Tibial artery (tissue), 4 donors: ENCODE measurements at places on chromosomes 6 and 20.

- no peak for DNase-seq
These were observed 203.6 kb downstream of the GJA1 start for GRCh38 chr6:121639021-121639420.

DNA sequence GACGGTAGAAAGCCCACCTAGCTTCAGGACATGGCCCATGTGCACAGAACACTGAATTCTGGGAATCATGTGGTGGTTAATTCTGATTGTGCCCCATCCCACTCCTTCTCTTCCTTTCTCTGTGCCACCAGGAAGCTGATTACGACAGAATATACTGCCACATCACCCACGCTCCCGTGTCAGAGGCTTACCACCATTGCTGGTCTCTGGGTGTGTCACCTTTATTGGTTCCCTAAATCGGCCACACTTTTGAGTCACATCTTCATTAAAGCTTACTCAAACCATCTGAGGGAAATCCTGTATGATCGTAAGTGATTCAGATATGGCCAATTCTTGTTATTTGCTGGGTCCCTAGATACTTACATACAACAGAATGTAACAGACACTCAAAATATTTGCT is 3.1 kb downstream of the TRMT6 start:
- no peak for DNase-seq

- DNase-seq: no peak
These were observed 319.7 kb upstream of the DEFB115 start for GRCh38 chr20:30937790-30938189.

GRCh38 chr20:63359164-63359934 is 1.8 kb downstream of the CHRNA4 start:
- DNase-seq: no peak

DNA sequence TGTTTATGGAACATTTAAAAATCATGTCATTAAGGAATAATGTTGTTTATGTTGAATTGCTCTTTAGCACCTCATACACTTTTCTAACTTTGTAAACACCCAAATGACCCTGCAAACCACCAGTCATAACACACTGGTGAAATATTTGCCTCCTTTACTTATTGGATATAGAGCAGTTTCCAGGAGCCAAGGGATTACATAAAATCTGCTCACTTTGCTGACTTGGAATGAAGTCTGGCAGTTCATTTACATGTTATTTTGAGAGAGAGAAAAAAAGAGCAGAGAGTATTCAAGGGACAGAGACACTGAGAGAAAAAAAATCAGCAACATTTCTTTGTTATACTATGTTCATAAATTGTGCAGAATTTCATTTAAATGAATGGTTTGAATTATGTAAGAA is 46.6 kb upstream of the DEFB112 start:
- no peak for DNase-seq

DNA sequence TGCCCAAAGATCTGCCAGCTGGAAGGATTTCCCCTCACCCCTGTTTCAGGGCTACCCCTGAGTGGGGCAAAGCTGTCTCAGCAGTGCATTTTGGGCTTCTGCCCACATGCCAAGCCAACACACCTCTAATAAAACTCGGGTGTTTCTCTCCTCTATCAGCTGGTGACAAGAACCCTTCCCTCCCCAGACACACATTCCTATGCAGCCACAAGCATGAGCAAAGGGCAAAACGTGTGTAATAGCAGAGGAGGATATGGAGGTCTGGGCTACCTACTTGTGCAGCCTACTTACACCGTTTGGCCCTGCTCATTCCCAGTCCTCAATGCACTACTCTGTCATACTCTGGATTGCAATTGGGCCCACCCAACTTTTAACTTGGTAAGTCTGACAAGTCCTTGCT is 101.3 kb downstream of the IYD start:
- no peak for DNase-seq

- DNase-seq: peak; percentile 97
These were observed 46.8 kb downstream of the PCNA start for GRCh38 chr20:5072756-5073659.

- no peak for DNase-seq
These were observed 32.4 kb upstream of the FBXO9 start for GRCh38 chr6:53032849-53033248.

GRCh38 chr6:12077021-12077710 is 65.1 kb downstream of the HIVEP1 start:
- no peak for DNase-seq

DNA sequence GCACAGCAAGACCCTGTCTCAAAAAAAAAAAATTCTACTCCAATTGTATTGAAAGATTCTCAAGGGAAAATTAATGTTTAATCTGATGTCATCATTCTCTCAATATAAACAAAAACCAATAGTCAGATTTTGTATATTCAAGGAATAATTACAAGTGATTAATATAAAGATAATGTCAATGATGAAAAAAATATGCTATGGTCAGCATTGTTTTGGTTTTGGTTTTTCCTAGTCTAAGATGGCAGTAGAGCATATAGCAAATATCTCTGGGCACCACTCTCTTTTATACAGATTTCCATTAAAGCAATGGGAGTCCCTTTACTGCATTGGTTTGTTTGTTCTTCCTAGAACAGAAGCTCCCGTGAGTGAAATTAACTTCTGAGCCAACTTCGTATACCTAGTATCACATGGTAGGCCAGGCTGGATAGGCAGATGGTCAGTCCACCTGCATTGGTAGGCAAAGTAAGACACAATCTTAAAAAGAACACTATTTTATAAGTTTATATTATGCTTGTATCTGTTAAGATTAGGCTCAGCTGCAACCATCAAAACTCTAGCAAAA is 523.8 kb upstream of the JARID2 start:
- DNase-seq: no peak

DNA sequence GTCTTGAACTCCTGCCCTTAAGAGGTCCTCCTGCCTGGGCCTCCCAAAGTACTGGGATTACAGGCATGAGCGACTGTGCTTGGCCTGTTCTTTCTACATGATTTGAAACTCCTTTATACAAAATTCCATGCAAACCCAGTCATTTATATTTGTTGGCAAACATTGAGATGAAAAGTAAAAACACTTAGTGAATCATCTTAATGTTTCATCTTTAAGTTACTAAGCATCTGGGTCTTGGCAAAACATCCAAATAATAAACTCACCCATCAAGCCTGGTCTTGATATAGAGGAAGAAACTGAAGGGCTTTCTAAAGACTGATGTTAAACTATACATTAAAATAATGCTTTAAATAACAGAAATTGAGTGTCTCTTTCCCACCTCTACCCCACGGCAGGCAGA is 95.1 kb downstream of the FUT9 start:
- no peak for DNase-seq
